ENCODE measurements at places on chromosomes 5 and 9. TPM values are rescaled to one million over a fixed set of nuclear protein-coding genes. Genes with fewer than 3 reads are reported as not detected.

DNA sequence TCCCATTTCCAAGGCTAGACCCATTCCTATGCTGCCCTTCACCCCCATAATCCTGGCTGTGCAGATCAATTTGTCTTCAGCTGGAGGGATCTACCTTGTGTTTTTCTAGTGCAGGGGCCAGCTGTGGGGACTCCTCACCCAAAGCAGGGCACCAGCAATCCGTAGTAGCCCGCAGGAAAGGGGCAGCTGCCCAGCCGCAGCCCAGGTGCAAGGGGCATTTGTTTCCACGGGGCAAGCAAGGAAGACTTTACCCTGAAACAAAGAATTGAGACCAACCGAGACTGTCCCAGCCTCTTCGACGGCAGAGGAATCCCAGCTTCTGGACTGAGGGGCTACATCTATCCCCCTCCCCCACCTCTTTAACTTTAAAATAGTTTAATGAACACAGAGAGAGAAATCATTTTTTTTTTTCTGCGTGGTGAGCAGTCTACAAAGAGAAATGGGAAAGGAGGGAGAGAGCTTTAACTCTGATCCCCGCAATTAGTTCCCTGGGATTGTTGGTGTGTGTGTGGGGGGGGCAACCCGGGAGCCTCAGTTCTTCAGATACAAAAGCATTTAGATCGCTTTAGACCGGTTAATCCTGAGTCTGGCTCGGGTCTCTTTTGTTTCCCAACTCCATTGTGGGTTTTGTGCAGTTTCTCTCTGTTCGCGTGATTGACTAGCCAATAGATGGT lies 10.6 kb upstream of the LHX2 start:
- DNase-seq = no peak

OTULIN gene
- 28.1 TPM for total RNA-seq

GRCh38 chr9:89602978-89603766 lies 1.6 kb upstream of the GADD45G start:
- peak; percentile 60 for DNase-seq

SLC25A2 gene
- 0.25 TPM for total RNA-seq

BNC2 gene
- total RNA-seq = 38.0 TPM

- no peak for DNase-seq
These were observed 63.3 kb downstream of the TMEM38B start for GRCh38 chr9:105757496-105758251.

- DNase-seq = peak; percentile 27
These were observed 57.6 kb downstream of the KIF24 start for GRCh38 chr9:34271265-34272006.

- DNase-seq = peak; percentile 70
These were observed 92.2 kb upstream of the CKMT2 start for GRCh38 chr5:81140943-81141342.

DNA sequence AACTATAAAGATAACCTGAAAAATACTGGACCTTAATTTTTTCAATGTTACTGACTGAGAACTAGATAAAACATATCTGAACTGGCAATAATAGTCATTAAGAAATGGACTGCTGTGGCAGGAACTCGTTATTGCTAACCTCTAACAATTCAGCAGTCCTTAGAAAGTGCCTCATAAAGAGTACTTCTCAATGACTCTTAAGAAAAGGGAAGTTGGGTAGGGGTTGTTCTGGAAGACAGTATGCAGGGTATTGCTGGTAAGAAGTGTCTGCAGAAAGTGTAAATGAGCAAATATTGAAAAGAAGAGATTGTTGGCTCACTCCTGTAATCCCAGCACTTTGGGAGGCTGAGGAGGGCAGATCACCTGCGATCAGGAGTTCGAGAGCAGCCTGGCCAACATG lies 27.9 kb downstream of the FOXD1 start:
- no peak for DNase-seq

MLANA gene
- not detected for total RNA-seq

OLFM1 gene
- 5.5 TPM for total RNA-seq

MTAP gene
- 43.8 TPM for total RNA-seq

GRCh38 chr9:80797831-80798688 lies 891.3 kb downstream of the TLE1 start:
- peak; percentile 47 for DNase-seq

DNA sequence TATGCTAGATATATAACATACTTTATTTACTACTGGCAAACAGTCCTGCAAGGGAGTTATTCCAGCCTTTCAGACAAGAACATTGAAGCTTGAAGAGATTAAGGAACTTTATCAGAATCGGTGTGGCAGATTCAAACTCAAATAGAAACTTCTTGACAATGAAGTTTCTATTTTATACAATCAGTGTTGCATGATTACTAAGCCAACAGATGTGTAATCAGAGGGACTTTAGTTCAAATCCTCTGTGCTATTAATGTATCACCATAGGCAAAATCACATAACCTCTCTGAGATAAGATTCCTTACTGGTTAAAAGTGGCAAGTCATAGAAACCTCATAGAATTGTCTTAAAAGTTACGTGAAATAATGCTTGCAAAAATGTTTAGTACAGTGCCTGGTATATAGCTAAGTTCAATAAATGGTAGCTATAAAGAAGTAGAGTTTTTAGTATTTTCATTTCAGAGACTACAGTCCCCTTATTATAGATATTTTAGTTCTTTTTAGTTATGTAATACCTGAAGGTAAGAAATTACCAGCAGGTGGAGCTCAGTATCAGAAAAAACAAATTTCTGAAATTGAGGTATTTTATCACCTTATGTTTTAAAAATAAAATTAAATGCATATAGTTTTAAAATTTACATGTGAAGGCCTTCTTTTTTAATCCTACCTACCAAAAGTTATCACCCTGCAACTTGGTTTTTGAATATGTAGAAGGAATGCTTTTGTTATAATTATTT lies 172.1 kb downstream of the FER start:
- no peak for DNase-seq

DNA sequence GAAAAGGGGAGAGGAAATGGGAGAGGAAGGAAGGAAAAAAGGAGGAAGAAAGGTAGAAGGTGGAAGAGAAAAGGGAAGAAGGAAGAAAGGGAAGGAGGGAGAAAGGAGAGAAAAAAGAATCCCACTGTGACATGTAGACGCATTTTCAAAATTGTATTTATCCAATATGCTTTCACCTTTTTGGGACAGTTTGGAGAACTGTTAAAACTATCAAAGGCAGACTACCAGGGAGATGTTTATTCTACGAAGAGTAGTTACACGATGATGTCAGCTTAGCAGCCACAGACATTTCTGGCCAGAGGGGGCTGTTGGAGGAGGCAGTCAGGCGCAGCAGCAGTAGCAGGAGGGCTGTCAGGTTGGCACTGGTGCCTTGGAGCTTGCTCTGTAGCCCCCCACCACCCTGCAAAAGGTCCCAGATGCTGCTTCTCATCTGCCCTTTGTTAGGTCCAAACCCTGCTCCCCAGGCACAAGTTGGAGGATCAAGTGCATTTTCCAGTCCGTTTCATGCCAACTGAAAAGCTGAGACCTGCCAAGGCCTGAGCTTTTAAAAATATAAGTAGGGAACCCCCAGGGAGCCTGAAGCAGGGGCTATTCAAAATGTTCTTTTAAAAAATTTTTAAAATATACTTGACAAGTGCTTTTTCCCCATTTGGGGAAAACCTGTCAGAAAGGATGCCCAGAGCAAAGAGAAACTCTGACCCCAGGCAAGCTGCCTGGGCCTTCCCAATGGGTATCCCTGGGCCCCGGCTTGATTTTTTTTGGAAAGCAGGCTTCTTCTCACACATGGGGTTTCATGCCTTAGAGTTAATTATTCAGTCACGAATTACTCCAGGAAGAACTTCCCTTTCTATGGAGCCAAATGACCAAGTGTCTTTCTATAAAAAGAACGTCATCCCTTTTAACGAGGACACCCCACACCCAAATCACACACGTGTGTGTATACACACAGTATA lies 203.3 kb downstream of the SLIT3 start:
- DNase-seq = peak; percentile 60

RAD17 gene
- total RNA-seq = 25.7 TPM

GALNT12 gene
- total RNA-seq = 1.7 TPM

NDST1 gene
- total RNA-seq = 321 TPM

KCNN2 gene
- 0.29 TPM for total RNA-seq

ARHGEF28 gene
- 8.1 TPM for total RNA-seq

ARHGEF37 gene
- total RNA-seq = 1.4 TPM

PCDHGA9 gene
- total RNA-seq = 0.73 TPM

GRCh38 chr5:81420039-81420667 lies 26.2 kb upstream of the ACOT12 start:
- peak; percentile 96 for DNase-seq

- DNase-seq = no peak
These were observed 160.6 kb downstream of the PJA2 start for GRCh38 chr5:109249126-109249525.

- no peak for DNase-seq
These were observed 59.1 kb upstream of the HRH2 start for GRCh38 chr5:175598774-175599173.

DNA sequence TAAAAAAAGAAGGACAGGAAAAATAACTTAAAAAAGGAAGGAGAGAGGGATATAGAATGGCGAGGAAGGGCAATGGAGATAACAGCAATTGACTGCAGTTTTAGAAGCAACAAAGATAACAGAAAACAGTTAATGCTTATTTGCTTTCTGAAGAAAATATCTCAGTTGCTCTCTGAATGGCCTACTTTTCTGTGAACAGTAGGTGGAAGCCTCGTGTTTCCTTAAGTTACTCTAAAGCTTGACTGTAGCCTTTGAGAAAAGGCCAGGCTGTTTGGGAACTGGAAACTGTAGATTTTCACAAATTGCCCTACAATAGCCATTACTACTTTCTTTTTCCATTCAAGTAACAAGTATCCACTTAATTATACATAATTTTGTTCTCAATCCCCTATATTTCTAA lies 404.5 kb downstream of the YTHDC2 start:
- no peak for DNase-seq

DNA sequence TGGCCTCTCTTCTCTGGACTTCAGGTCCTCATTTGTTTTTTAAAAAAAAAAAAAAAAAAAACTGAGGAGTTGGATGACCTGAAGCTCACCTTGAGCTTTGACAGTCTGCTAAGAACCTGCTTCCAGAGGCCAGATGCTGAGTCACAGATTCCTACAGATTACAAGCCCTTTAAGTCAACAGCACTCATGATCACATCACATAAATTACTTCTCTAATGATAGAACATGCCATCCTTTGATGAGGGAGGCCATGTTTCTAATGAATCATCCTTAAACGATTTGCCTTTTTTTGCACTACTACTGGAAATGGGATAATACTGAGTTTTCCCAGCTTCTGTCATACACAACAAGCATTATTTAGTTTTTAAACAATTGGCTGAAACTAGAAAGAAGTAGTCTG lies 34.2 kb upstream of the MYOT start:
- DNase-seq = peak; percentile 96

- no peak for DNase-seq
These were observed 933.4 kb downstream of the PTPRD start for GRCh38 chr9:9679433-9679832.

DNA sequence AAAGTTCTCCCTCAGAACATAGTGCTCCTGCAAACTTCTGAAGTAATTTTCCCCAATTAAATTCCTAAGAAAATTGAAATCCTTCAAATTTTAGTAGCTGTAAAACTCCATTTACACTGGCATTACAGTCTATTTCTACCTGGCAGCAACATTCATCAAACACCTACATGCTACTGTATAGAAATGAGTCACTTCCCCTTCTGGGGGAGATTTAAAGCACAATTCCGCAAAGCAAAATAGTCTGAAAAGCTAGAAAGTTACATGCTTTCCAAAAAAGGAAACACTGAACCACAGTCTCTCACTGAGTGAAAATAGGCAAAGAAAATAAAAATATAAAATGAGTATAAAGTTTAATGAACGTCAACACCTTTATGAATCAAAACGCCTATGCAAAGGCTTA lies 43.3 kb downstream of the MCTP1 start:
- DNase-seq = no peak

DNA sequence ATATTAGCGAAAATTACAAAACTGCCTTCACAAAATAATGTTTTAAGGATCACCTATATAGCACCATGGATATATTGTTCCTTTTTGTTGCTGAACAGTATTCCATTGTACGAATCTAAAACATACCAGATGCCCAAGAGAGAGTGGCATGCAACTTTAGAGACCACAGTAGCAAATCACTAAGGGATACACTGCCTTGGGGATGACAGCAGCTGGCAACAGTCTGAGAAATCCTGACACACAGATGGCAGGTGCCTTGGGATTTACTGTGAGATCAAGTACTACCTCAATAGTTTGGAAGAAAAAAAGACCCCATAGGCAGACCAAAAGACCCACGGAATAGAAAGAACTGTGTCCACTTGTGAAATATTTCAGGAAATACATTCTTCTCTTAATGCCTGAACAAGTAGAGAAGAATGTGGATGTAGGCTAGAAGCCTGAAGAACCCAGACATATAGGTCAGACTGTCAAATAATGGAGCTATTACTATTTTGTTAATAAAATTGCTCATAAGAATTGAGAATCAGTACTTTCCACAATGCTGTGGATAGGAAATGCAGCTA lies 53.4 kb downstream of the PLPP1 start:
- peak; percentile 8 for DNase-seq

GRCh38 chr9:77729177-77729576 lies 81.1 kb upstream of the GNA14 start:
- DNase-seq = no peak

- DNase-seq = peak; percentile 24
These were observed 18.7 kb downstream of the GIN1 start for GRCh38 chr5:103101079-103101750.

CARTPT gene
- not detected for total RNA-seq

DNA sequence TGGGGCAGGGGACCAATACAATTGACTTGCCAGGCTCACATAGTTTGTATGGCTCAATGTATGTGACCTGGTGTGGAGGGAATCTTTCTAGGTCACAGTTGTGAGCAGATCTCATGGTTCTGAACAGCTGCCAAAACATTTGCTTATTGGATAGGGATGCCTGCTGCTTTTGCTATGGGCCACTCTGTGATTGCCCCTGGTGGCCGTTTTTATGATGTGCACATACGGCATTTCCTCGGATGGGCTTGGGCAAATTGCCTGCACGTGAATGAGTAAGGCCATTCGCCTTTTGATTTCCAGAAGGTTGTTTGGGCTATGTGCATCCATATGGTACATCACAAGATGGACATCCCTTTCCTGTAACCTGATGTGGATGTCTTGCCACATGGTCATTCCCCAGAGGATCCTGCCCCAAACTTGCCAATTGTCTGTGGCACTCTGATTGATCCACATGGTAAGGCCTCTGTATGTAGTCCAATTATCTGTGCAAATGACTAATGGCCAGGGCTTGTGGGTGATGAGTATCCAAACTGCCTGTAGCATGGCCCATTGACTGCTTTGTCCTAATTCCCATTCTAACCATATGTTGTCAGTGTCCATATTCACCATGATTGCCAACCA lies 10.7 kb upstream of the SLC22A4 start:
- DNase-seq = no peak

- no peak for DNase-seq
These were observed 1235.6 kb downstream of the EFNA5 start for GRCh38 chr5:106435185-106435584.

FAM78A gene
- total RNA-seq = 0.73 TPM

IL3 gene
- total RNA-seq = not detected

C9orf50 gene
- not detected for total RNA-seq

PCDHGB2 gene
- total RNA-seq = 1.4 TPM

GRCh38 chr9:125066839-125067619 lies 76.3 kb downstream of the SCAI start:
- DNase-seq = peak; percentile 14

- DNase-seq = peak; percentile 74
These were observed 14.3 kb upstream of the JADE2 start for GRCh38 chr5:134510970-134511795.

- DNase-seq = peak; percentile 6
These were observed 42.7 kb downstream of the ZFAND5 start for GRCh38 chr9:72322259-72322658.

All from astrocyte (in vitro differentiated cells and primary cell).